Kidney tubule cell (primary cell): ENCODE measurements at places on chromosomes 1 and 21.

DNA sequence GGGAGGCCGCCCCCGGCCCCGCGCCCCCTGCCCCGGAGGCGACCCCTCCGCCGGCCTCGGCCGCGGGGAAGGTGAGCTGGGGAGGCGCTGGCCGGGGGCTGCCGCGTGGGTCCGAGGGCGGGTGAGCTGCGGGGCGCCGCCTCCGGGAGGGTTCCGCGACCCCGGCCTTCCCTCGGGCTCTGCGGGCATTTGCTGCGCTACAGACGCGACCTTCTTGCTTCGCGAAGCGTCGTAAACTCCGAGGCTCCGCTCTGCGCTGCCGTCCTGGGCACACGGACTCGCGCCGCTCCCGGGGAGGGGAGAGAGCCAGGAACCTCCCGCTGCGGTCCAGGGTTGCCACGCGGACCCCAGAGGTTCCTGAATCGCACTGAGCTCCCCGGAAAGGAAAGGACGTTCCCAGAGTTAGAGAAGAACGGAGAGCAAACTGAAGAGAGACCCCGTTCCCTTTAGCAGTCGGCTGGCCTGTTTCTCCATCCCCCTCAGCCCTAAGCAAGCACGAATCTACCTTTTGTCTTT lies 345 bp downstream of the SLX9 start:
- no peak for DNase-seq

GRCh38 chr1:109988349-109988914 lies 3.9 kb downstream of the AHCYL1 start:
- no peak for DNase-seq

DNA sequence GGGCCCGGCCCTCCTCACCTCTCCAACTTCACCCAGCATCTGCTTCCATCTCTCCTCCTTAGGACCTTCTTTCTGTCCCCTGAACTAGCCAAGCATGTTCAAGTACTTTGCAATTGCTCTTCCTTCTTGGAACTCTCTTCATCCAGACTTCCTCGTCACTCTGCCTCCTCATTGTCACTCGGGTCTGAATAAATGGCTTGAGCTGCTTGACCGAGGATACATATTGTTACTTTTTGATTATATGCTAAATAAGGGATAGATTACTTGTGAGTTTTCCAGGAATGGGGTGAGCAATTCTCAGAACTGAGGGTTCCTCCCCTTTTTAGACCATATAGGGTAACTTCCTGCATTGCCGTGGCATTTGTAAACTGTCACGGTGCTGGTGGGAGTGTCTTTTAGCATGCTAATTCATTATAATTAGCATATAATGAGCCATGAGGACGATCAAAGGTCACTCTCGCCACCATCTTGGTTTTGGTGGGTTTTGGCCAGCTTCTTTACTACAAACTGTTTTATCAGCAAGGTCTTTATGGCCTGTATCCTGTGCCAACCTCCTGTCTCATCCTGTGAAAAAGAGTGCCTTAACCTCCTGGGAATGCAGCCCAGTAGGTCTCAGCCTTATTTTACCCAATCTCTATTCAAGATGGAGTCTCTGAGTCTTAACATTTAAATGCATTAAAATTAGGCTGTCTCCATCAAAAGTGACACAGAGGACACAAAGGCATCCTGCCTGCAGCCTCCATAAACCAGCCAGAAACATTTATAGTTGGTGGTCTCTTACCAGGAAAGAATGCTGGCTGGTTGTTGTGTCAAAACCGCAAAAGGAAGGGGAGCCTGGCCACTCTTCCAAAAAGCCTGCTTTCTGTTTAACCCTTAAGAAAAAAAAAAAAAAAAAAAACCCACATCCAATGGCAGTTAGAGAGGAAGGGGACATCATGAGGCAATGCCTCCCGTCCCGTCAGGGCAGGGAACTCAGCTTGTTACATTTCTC lies 179.3 kb downstream of the KAZN start:
- no peak for DNase-seq

DNA sequence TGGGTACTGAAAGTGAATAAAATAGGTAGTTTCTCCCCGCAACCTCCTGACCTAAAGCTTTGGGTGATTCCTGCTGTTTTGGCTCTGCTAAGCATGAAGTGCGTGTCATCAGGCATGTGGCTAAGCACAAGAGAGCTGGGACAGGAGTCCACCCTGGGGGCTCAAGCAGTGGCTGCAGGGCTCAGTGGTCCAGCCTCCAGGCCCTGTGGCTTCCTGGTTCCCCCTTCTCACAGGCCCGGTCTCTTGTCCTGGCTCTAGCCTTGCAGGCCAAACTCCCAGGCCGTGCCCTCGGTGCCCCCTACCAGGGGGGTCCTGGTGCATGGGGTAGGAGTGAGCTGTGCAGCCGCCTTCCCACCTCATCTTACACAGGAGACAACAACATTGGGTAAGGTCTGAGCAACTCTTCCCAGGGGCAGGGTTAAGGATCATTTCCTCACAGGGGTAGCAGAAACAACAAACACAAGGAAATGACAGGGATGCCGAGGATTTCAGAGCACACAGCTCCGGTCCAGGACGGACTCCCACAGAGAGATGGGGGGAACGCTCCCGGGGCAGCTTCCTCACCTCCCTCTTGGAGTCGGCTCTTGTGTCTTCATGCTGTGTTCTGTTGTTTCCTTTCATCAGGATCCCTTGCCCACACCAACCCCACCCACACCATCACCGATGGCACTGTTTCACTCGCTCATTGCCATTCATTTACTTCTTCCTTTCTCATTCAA lies 19.8 kb upstream of the SLC2A1 start:
- no peak for DNase-seq

DNA sequence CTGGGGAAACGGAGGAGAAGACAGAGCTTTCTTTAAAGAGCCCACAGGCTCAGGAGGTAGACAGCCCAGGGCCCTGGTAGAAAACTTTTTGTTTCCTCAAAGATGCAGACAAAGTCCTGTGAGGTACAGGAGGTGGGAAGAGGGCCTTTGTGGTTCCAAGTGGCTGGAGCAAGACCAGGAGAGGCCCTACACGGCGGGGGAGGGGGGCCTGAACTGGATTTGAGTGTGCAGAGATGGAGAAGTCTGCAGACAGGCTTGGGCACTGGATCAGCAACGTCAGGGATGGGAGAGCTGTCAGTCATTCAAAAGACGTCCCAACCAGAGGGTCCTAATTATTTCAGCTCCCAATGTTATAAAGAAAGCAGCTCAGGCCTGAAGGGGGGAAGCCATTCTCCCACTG lies 126.2 kb downstream of the EPHB2 start:
- DNase-seq = no peak

- no peak for DNase-seq
Measured at GRCh38 chr1:99358770-99359169, 94.5 kb downstream of the PLPPR4 start.

GRCh38 chr1:93585059-93585966 lies 96.3 kb downstream of the BCAR3 start:
- peak; percentile 92 for DNase-seq

DNA sequence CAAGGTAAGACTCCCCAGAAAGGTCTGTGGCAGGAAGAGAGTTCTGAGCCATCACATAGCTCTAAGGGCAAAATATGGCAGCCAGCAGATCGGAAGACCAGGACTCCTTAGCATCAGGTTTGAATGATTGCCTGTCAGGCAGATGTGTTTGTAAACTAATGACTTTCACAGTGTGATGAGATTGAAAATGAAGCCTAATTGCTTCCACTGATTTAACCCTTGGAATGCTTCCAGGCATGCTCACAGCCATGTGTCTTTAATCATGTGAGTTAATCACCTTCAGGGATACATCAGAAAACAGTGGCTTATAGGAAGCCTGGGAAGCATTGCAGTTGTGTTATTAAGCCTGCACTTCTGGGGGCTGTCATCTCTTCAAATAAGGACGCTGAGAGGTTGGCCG lies 82.8 kb downstream of the LRRC53 start:
- no peak for DNase-seq

DNA sequence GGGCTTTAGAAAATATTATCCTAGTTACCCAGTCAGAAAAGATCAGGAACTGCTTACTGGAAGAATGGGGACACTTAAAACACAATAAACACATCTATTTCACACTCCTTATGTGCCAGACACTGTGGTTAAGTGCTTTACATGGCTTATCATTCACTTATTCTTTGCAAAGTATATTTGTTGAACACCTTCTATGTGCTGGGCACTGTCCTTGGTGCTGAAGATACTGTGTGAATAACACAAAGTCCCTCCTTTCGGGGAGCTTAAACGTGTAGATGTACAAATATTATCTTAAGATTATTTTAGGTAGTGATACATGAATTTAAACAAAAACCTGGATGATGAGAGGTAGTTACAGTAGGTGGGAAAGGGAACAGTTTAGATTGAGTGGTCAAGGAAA lies 169.3 kb downstream of the ST6GALNAC5 start:
- DNase-seq = peak; percentile 20

GRCh38 chr21:40902299-40902698 lies 55.3 kb upstream of the DSCAM start:
- DNase-seq = no peak
